Lower leg skin (tissue), 4 donors: ENCODE measurements at places on chromosomes 7 and 10. TPM values are rescaled to one million over a fixed set of nuclear protein-coding genes. Genes with fewer than 3 reads are reported as not detected.

GRCh38 chr10:34183016-34183796 is 631.9 kb downstream of the PARD3 start:
- DNase-seq: no peak

GRCh38 chr7:36047091-36047658 is 105.9 kb upstream of the EEPD1 start:
- peak; percentile 52 for DNase-seq

DNA sequence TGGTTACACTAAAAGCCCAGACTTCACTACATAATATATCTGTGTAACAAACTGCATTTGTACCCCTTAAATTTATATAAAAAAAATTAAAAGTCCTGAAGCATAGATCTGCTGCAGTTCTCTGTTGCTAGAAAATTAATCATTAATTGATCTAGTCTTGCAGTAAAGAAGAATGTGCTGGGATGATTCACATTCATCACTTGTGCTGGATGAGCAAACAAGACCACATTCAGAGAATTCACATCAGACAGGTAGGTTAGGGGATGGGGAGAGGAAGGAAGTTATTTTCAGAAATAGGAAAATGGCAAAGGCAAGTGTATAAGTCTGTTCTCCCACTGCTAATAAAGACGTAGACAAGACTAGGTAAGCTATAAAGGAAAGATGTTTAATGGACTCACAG is 1019.0 kb downstream of the KCNMA1 start:
- DNase-seq: no peak

- no peak for DNase-seq
Measured at GRCh38 chr7:8063706-8064297, 95.2 kb downstream of the GLCCI1 start.

GRCh38 chr10:132544744-132545658 is 7.4 kb downstream of the INPP5A start:
- no peak for DNase-seq

DNA sequence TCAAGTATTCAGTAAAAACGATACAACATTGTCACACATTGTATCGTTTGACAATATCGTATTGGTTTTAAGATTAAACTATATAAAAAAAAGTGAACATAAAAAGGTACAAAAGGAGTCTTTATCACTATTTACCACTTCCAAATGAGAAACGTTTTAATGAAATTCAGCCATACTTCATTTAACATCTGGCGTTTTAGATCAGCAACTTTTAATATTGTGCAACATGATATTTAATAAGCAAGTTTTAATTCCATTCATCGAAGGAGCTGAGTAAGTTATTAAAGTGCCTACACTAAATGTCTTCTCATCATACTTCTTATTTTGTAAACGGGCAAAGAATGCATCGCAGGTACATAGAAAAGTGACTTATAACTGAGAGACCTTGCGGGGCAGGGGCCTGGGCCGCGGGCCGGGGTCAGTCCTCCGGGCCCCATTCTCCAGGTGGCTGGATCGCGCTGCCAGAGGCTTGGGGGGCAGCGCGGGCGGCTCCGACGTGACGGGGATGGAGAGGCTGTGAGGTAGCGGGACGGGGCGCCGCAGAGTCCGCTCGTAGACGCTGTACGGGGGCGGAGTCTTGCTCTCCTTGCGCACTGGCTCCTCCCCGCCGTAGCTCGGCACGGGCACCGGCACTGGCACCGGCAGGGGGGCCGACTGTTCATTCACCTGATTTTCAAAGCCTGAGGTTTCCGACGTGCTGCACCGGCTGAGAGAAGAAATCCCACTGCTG is 165.8 kb upstream of the IMMP2L start:
- no peak for DNase-seq

- no peak for DNase-seq
Measured at GRCh38 chr10:31594347-31594873, 275.4 kb downstream of the ZEB1 start.

DNA sequence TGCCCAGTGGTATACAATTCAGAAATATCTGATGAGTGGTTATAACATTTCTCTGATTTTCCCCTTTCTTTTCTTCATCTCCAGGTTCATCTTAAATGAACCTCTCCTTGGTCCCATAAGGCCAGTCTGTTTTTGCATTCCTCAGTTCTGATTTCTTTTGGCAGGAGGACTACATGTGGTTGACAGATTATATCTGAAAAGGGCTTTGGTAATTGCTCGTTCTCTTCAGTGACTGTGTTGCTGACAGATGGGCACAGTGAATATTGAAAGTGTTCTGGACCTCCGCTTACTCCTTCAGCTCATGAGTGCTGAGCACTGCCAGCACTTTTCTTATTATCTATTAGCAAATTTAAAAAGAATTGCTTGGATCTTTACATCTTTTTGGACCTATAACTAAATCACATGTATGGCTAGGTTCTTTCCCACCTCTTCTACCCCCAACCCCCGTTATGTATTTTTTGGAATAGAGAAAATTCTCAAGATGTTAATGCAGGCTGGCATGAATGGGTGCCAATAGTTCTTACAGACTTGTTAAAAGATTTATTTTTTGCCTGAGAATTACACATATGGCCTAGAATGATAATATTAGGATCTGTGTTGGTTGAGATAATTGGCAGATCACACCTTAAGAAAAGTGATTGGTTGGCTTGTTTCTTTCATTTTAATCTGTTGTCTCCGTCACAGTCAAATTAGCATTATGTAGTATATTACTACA is 323.0 kb downstream of the EXOC4 start:
- no peak for DNase-seq

- no peak for DNase-seq
Measured at GRCh38 chr7:5695727-5696345, 85.6 kb downstream of the RNF216 start.

DNA sequence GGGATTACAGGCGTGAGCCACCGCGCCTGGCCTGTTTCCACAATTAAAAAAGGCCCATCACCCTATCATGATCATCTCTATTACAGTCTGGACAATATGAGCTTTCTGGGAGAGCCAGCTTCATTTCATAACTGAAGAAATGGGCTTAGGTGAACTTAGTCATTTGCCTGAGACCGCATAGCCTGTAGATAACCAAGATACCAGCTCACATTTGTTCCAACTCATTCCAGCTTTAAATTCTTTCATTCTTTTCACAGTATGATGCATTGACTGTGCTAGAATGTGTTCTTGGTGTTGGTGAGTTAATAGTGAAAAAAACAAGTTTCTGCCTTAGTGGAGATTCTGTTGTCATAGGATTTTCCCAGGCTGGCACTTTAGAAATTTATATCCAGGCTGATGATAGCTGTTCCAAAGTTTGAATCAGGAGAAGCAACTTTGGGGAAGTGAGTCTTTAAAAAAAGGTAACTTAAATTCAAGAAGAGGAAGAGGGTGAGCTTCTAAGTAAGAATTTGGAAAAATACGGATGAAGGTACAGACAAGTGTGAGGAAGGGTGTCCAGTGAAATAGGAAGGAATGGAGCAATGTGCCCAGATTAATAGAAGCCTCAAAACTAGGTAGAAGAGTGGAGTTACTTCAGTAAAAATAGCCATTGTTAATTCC is 2.1 kb upstream of the H2AZ2 start:
- DNase-seq: no peak

HOXA3 gene
- total RNA-seq: 19.1 TPM

RBP4 gene
- 13.5 TPM for total RNA-seq

HABP2 gene
- not detected for total RNA-seq

ATP6V0E2 gene
- total RNA-seq: 19.6 TPM
